ENCODE measurements at places on chromosomes 2 and 18. TPM values are rescaled to one million over a fixed set of nuclear protein-coding genes. Genes with fewer than 3 reads are reported as not detected.

Gene HOXD12
- not detected for total RNA-seq

Gene STK39
- 35.7 TPM for total RNA-seq

DNA sequence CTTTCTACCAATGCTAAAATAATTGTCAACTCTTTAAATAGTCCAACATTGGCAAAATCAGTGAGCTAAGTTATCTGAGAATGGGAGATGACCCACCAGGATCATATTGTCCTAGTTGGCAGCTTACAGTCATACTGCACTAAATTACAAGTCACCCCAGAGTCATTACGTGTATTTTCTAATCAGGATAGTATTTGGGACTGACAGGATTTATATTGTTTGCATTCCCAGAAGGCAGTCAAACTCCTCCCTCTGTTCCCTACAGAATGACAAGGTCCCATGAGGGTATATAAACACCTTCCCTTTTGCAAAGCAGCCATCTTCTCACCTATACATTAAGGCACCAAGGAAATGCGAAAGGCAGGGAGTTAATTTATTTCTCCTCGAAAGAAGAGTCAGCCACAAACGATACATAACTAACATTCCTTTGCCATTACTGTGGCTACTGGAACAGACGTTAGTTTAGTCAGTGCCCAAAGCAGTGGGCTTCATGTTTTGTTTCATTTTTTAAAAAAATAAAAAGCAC is 125.3 kb downstream of the ANTXR1 start:
- DNase-seq = no peak

DNA sequence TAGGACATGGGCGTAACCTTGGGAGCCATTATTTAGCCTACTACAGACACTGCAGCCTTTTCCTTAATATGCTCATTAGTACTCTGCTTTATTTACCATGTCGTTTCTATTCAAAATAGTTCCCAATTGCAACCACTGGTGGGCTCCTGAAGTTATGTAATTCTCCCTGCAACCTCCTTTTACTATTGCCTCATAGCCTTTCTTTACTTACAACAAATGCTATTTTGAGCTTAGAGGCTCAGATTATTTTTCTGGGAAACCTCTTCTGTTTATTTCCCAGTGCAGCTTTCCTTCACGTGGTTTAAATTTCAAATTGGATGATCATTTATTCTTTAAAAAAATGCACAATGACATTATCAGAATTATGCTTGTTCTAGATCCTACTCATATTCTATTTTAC is 492.3 kb upstream of the TMEFF2 start:
- DNase-seq = no peak

- DNase-seq = no peak
Measured at GRCh38 chr2:190879474-190880377, 895 bp upstream of the GLS start.

DNA sequence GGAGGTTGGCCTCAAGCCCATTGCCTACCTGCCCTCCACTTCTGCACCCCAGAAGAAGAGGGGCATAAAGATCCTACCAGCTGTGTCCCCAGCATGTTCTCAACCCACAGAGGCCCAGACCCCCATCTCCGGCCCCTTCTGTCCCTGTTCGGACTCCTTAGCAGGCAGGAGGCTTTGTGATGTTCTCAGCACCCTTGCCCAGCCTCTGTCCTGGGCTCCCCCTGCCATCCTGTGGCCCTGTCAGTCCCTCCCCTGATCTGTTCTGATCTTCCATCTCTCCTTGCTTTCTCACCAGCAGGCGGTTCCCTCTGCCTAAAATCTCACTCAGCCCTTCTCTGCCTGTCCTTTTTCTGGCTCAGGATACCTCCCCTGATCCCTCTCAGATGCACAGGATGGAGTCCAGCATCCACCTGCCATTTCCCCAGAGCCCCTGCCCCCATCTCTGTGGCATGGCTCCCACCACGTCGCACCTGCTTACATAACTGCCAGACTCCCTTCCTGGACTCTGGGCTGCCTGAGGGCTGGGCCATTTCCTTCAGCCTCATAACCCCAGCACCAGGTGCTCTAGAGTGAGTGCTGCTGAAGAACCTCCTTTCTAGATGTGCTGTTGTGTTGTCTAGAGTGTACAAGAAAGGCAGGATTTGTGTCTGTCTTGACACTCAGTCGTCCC is 134.0 kb downstream of the CTIF start:
- no peak for DNase-seq

DNA sequence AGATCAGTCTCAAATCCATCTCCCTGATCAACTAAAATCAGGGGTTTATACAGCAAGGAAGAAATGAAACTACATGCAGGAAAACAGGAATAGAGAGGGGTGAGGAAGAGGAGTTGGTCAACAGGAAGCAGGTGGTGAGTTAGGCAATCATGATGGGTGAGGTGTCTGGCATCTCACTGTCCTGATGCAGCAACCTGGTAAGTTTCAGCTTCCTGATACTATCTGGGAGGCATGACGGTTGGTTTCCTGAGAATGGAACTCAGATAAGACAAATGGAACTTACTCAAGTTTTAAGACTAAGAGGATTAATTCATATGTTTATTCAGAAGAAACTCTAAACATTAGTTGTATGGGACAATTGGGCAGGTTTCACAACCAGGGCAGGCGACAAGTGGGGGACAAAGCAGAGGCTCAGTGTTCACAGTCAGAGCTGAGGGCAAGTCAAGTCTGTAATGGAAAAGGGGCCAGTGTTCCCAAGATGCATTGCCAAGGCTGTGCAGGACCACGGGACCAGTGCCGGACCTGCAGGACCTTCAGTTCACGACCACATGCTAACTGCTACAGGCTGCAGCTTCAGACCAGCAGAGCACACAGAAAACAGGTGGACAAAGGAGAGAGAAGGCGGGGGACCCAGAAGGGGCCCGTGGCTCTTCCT is 17.7 kb upstream of the GALM start:
- DNase-seq = no peak

- no peak for DNase-seq
Measured at GRCh38 chr2:80529466-80530165, 225.1 kb upstream of the LRRTM1 start.

DNA sequence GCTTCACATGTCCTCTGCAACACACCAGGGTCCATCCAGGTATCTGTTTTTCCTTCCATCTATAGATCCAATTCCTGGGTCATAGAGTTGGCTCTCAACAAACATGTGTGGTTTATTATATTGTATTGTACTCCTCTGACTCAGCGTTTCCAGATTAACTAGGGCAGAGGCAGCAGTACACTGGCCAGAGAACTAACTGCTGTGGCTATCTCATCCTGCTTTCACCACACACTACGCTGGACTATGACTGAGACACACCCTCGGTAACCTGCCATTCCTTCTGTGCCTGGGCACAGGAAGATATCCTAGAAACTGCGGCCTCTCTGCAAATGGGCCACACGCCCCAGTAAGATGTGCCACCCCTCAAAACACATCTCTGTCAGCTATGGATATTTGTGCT is 159.8 kb upstream of the STK17B start:
- no peak for DNase-seq

GRCh38 chr2:199273042-199273511 is 184.7 kb downstream of the SATB2 start:
- DNase-seq = no peak

- no peak for DNase-seq
Measured at GRCh38 chr2:46684661-46685060, 205.3 kb downstream of the TMEM247 start.
